ENCODE measurements at places on chromosomes 16 and 17.

GRCh38 chr16:14088155-14088753 lies 17.1 kb downstream of the MRTFB start:
- no peak for DNase-seq

GRCh38 chr17:59370593-59371299 lies 39.3 kb downstream of the YPEL2 start:
- DNase-seq, result no peak

- no peak for DNase-seq
These were observed 257.8 kb downstream of the CPPED1 start for GRCh38 chr16:12545792-12546342.

- no peak for DNase-seq
These were observed 4.5 kb downstream of the NBR1 start for GRCh38 chr17:43175213-43176118.

DNA sequence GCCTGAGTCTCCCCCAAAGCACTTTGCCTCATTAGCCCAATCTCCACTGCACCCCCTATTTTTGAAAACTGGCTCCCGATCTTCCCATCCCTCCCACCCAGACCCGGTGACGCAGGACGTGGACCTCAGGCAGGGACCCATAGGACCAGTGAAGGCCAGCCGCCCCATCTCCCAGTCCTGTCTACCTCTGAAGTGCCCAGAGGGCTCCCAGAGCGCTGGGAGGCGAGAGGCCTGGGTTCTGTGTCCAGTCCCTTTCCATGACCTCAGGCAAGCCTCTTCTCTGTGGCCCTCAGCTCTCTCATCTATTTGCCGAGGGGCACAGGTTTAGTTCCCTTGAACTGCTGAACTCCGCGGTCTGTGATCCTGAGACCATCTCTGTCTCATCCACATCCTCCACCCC lies 714 bp downstream of the TNS4 start:
- DNase-seq, result no peak

DNA sequence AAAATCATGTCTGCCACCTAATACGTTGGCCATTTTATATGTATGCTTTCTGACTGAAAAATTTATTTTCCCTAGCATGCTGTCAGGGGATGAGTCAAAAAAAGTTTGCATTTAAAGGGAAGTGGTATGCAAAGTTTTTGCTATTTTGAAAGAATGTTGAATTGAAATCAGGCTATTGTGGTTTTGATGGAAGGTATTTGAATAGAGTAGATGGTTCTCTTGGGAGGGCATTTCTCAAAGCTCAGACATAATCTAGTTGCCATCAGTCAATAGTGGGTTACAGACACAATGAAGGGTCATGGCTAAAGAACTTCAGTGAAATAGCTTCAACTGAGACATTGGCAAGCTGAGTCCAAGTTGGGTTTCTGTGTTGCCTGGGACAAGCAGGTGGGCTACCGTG lies 102.4 kb downstream of the MAP2K6 start:
- peak; percentile 15 for DNase-seq

DNA sequence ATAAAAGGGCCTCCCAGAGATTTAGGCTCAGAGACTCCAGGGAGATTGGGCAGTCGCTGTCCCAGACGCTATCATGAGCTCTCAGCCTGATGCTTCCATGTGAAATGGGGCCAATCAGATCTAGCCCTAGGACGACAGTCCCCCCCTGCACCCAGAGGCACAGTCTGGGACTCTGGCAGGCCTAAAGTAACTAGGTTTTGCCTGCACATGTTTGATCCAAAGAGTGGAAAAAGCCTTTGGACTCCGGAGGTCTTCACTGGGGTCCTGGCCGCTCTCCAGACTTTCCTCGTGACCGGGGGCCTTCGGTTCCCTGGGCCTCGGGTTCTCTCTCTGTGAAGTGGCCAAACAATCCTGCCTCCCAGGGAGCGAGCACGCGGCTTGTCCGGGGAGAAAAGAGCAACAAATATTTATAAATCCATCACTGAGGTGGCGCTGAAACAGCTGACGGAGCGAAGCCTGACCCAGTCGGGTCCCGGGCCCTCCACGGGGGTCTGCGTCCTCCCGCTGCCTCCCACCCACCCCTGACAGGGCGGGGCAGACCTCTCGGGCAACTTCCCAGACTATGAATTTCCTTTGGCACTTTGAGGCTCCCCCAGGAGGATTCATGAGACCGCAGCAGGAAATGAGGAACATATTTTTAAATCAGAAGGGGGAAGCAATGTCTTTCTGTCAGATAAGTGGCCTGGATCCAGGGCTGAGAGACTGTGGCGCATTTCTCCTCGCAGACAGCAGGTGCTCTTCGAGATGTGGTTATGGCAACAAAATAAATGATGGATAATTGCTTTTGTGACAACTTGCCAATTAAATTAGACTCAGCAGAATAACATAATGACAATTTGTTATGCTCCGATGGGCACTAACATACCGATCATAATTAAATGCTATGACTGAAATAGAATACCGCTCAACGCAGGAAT lies 38.9 kb downstream of the MRPS23 start:
- DNase-seq, result peak; percentile 54

DNA sequence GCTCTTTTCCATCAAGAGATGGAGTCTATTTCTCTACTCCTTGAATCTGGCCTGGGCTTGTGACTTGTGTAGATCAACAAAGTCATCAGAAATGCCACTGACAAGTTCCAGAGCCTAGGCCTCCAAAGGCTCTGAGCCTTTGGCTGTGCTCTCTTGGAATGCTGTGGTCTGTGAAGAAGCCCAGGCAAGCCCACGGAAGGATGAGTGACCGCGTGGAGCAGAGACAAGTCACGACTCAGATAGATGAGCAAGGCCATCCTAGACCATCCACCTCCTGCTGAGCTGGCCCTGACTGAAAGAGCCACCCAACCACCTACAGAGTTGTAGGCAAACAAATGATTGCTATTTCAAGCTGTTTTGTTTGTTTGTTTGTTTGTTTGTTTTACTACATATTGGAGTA lies 11.6 kb upstream of the ICAM2 start:
- DNase-seq, result no peak

- DNase-seq, result no peak
These were observed 44.7 kb downstream of the CNOT1 start for GRCh38 chr16:58584831-58585505.

DNA sequence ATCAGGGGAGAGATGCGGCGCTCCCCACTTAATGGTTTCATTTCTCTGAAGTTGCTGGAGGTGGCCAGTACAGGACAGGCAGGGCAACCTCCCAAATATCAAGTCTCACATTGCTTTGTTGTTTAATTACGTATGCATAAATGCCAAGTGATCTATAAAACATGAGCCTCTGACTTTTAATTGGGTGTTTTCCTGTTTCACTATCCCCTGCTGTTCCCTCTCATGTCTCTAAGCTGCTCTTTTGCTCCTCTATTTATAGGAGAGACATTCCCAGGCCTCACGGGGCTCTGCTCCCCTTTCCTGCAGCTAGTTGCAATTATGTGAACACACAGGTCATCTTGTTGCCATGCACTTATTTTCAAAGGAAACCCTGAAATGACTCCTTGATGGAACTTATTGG lies 1173.5 kb upstream of the GOT2 start:
- no peak for DNase-seq

DNA sequence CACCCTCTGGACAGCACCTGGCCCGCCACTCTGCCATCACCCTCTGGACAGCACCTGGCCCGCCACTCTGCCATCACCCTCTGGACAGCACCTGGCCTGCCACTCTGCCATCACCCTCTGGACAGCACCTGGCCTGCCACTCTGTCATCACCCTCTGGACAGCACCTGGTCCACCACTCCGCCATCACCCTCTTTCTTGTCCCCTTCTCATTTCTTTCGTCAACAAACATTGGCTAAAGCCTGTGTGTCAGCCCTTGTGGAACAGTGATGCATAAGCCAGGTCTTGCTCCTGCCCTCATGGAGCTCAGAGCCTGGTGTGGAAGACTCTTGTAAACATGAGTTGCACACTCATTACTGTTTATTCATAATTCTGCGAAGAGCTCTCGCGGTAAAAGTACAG lies 31.2 kb downstream of the CDK5R1 start:
- DNase-seq, result no peak

DNA sequence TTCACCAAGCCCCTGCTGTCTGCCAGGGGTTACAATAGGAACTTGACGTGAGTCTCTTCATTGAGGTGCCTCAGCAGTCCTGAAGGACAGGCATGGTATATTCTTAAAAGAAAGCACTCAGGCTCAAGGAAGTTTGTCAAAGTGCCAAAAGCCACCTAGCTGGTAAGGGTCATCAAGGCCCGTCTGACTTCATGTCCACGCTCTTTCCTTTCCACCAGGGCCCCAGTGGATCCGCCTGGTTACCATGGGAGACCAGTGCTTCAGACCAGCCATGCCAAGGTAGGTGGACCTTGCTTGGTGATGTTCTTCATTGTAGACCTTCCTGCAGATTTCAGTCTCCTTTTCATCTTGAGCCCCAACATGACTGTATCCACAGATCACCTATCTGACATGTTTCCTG lies 27.6 kb upstream of the CCL1 start:
- no peak for DNase-seq

DNA sequence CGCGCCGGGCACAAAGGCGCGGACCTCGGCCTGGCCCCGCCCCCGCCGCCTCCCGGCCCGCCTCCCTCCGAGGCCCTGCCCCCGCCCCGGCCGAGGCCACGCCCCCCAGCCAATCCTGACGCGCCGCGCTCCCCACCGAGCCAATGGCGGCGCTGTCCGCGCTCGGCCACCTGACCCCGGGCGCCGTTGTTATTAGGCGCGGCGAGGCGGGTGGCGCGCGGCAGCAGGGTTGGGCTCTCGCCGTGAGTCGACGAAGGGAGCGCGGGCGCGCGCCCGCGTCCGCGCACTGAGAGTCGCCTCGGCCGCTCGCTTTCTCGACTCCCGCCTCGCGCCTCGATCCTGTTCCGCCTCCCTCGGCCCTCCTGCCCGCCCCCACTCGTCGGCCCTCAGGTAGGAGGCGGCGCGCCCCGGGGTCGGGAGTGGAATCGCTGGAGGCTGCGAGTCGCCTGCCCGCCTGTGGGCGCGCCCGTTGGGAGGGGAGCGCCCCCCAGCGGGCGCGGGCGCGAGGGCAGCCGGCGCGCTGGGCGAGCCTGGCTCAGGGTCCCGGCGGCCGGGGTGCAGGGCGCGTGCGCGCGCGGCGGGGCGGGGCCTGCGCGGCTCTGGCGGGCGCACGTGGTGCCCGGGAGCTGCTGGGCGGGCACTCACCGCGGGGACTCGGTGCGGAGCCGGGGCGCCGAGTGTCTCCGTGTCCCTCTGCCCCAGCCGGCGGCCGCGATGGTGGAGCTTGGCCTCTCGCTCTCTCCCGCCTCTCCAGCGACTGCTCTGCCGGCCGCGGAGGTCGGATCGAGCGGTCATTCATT lies 405 bp upstream of the CBLN1 start:
- peak; percentile 95 for DNase-seq

DNA sequence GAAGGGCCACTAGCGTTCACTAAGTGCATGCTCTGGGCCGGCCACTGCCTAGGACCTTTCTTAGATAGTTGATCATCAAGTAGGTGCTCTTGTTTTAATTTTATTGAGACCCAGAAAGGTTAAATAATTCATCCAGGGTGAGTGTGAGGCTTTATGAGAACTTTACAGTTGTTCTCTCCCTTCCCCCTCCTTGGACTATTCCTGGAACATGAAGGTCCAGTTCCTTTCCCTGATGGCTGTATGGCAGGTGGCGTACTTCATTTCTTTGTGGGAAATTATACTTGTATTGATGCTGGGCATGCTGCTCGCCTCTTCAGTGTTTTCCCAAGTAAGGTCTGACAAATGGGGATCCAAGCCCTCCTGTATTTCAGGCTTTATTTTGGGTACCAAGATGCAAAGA lies 8.5 kb downstream of the SGF29 start:
- no peak for DNase-seq

GRCh38 chr17:16534236-16534635 lies 34.8 kb downstream of the ZNF287 start:
- DNase-seq, result no peak

- DNase-seq, result no peak
These were observed 58.7 kb downstream of the PITPNC1 start for GRCh38 chr17:67435786-67436185.

GRCh38 chr17:75617675-75618074 lies 15.6 kb upstream of the SMIM5 start:
- no peak for DNase-seq

GRCh38 chr17:15883617-15884111 lies 61.3 kb upstream of the ADORA2B start:
- peak; percentile 79 for DNase-seq

GRCh38 chr17:63156986-63157385 lies 191.0 kb downstream of the TANC2 start:
- DNase-seq, result peak; percentile 44

DNA sequence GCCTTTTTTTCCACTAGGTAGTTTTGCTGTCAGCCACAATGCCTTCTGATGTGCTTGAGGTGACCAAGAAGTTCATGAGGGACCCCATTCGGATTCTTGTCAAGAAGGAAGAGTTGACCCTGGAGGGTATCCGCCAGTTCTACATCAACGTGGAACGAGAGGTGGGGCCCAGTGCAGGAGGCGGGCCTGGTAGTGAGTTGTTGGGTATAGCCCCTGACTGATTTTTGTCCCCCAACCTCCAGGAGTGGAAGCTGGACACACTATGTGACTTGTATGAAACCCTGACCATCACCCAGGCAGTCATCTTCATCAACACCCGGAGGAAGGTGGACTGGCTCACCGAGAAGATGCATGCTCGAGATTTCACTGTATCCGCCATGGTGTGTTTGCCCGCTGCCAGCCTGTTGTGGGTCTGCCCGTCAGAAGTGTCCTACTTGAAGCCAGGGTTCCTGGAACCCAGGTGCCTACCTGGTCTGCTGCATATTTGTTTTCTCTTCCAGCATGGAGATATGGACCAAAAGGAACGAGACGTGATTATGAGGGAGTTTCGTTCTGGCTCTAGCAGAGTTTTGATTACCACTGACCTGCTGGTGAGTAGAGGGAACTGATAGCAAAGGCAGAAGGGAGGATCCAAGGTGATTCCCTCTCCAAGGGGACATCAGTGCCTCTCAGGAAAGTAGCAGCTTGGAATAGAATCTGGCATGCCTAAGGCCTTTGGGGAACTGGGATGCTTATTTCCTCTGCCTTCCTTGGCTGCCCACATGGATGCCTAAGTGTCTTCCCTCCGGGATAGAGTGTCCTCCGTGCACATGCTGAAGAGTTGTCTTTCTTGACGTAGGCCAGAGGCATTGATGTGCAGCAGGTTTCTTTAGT lies 1.9 kb upstream of the CD68 start:
- no peak for DNase-seq

DNA sequence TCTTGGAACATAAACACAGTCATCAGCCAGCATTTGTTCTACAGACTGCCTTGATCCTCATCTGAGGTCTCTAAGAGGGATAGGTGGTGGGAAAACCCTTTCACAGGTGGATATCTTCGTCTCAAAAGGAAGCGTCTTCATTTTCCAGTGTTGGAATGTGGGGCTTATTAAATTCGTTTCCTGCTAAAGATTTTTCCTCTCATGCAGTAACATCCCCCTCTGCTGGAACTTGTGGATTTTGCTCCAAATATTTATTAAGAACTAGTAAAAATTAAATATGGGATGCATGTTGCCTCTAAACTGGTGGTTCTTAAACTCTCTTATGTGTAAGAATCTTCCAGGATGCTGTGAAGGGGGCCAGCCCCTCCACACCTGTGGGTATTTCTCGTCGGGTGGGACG lies 20.1 kb upstream of the MLYCD start:
- peak; percentile 64 for DNase-seq

- peak; percentile 85 for DNase-seq
These were observed 3.3 kb downstream of the COL1A1 start for GRCh38 chr17:50198026-50198669.
